Fibroblast of skin of right biceps (primary cell): ENCODE measurements at places on chromosomes 2 and 18.

- no peak for DNase-seq
Observed at GRCh38 chr2:114032705-114033104, 142.8 kb downstream of the ACTR3 start.

DNA sequence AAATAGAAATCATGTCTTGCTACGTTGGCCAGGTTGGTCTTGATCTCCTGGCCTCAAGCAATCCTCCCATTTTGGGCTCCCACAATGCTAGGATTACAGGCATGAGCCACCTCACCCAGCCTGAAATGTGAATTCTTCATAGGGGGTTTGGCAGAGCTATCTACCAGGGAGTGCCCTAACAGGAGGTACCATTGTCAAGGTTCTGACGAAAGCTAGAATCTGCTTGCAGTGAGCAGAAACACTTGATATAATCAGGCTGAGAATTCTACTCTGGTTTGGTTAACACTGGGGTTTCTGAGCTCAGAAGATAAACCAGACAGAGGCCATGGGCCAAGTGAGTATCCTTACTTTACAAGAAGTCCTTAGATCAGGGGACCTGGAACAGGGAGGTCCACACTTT, 7.2 kb upstream of the LAMA3 start:
- DNase-seq: no peak

DNA sequence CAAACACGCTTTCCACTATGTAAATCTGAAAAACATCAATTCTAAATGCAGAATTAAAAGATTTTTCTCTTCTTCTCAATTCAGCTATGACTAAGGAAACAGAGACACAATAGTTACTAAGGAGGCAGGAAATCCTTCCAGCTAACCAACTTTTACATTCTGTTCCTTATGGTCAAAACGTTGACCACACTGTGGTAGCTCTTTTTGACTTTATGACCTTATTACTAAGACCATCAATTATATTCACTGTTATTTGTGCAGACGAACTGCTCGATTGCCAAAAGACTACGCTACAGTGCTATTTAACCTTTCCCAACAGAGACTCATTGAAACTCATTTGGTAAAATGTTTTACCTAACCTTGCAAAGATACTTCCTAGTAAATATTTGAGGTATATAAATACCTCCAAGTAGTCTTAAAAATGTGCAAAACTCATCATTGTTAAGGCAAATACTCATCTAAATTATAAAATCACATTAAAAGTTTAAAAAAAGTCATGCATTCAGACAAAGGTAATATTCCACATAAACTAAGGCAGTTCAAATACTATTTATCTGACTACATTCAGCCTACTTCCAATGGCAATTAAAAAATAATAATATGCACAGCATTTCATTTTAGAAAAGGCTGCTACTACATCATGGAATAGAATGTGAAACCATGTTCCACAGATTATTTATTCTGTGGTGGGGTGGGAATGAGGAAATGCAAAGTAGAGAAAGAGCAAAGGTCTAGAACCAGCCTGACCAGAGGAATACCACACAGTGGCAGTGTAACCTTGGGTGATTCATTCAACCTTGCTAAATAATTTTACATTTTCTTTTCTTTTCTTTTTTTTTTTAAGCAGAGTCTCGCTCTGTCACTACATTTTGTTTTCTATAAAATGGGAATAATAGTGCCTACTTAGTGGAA, 139.9 kb downstream of the THADA start:
- no peak for DNase-seq

DNA sequence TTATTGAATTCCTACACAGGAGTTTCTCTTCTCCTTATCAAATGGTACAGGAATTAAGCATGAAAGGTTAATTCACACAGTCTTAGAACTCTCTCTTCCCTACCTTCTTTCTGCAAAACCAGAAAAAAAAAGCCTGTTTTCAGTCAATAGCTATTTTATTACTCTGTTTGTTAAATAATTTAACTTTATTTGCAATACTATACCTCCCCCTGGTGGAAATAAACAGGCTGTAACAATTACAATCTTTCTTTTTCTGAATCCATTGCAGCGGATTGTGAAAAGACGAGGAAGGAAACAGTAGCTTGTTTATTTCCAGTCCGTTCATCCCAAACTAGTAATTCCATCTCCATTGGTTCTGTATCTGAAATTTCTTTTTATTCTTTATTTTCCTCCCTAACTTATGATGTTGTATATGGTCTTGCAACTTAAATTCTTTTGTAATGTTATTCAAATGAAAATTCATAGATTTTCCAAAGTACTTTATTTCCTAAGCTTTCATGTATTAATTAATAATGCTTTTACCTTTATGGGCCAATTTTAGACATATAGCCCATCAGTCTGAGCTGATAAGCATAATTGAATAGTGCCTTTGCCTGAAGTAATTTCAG, 165.2 kb downstream of the SH3BP4 start:
- DNase-seq: peak; percentile 53

DNA sequence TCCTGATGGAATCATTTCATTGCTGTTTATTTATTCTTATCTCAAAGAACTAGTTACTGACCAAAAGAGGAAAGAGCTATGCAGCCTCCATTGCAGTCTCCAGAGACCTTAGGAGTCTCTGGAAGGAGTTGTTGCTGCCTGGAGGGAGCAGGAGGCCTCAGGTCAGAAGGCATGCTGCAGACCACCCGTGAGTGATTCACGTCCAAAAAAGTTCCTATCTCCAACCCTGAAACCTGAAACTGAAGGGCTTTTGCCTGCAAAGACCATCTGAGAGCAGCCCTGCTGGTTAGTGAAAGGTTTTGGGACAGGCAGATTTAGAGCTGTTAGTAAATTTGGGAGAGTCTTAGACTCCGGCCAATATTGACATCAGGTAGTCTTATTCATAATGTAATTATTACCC, 29.1 kb downstream of the SLC25A52 start:
- no peak for DNase-seq

DNA sequence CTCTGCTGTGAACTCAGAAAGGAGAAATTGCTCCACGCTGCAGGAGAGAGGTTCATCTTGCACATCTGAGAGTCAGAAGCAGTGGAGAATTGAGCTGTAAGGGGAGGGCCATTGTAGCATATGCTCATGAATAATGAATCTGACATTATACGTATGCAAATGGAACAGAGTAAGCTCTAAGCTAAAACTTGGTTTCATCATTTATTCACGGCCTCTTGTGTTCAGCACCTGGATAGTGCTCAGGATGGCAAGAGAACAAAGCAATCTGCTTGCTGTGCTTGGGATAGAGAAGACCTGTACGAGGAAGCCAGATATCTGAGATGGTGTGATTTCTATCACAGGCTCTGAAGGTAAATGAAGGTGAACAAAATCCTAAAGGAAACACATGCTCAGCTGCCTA, 87.9 kb upstream of the GCFC2 start:
- no peak for DNase-seq

DNA sequence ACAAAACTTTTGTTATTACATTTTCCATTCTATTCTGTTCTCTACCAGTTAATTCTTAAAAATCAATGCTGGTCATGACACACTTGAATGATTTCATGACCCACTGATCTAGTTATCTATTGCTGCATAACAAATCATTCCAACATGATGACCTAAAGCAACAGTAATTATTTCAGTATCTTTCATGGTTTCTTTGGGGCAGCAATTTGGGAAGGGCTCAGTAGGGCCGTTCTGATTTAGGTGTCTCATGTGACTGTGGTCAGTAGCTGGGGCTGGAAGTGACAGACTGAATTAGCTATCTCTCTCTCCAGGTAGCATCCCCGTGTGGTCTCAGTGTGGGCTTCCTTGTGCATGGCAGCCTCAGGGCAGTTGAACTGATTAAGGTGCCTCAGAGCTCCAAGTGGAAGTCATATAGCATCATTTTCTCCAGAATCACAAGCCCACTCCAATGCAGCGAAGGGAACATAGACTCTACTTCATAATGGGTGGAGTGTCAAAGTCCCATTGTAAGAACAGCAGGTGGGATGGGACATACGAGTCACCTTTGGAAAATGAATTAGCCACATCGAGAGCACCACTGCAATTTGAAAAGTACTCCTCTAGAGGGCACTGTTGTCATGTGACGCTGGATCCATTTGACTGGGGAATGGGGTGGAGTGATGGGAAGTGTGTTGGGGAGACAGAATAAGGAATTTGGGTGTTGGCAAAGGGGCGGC, 39.1 kb upstream of the FAM136A start:
- DNase-seq: peak; percentile 48

- DNase-seq: peak; percentile 3
Observed at GRCh38 chr2:134926231-134926931, 7.8 kb downstream of the CCNT2 start.

- no peak for DNase-seq
Observed at GRCh38 chr18:48882379-48882778, 68.4 kb downstream of the SMAD7 start.

DNA sequence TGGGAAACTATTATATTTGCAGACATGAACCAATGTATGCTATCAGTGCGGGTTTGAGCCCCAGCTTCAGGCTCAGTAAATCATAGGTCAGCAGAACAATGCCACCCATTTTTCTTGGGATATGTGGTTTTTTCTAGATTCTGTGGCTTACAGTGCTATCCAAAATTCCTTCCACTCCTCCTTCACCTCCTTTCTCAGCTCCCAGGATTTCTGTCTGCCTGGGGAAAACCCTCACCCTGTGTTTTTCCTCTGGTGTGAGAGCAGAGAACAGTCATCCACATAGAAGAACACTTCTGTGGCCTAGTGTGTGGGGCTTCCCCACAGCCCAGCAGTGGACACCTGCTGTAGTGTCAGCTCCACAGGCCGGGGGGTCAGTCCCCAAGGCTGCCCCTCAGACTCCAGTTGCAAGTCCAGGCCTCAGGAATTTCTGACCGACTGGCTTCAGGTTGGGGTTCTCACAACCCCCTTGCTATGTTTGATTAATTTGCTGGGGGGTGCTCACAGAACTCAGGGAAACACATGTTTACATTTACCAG, 238.2 kb downstream of the LDLRAD4 start:
- DNase-seq: no peak

DNA sequence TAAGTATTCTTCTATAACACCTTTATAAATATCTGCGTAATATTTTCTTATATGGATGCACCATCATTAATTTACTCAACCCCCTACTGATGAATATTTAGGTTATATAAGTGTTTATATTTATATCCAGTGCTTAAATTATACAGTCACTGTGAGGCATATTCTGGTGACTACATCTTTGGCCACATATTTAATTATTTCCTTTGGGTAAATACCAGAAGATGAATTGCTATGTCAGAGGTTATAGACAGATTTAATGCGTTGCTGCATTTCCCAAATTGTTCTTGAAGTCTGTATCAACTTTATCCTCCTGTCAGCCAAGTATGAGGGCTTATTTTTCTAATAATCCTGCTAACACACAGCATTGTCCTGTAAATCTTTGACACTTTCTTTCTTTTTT, 18.7 kb downstream of the DYSF start:
- peak; percentile 23 for DNase-seq

DNA sequence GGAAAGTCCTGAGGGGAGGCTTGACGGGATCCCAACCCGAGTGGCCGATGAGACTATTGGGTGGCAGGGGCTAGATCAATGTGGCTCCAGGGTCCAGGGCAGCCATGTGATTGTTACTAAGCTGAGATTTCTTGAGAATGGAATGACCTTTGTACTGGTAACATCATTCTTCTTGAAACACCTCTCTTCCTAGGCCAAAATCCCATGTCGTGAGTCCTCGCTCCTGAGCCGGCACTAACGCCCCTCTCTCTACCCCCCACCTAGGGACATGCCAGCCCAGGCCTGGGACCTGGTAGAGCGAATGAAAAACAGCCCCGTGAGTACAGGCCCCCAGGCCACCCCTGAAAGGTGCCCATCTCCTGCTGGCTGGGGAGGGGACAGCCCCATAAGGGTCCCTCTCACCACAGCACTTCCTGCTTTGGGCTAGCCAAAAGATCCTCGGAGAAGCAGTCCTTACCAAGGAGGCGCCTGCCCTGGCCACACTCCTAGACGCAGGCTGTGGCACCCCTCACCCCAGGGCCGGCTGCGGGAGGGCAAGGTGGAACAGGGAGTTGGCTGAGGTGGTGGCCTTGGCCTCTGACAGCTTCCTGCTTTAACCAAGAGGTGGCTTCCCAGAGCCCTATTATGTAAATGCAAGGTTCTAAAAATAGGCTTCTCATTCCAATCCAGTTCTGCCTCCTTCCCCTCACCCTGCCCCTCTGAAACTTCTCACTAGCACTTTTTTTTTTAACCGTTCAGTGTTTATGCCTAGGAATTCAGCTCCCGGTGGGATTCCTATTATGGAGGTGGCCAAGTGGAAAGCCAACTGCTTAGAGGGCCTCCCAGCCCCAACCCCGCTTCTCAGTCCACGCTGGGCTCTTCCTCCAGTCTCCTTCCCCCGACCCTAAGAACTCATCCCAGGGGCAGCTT, 126.6 kb upstream of the PPP1CB start:
- peak; percentile 73 for DNase-seq

- DNase-seq: no peak
Observed at GRCh38 chr2:7977981-7978380, 703.9 kb upstream of the ID2 start.

DNA sequence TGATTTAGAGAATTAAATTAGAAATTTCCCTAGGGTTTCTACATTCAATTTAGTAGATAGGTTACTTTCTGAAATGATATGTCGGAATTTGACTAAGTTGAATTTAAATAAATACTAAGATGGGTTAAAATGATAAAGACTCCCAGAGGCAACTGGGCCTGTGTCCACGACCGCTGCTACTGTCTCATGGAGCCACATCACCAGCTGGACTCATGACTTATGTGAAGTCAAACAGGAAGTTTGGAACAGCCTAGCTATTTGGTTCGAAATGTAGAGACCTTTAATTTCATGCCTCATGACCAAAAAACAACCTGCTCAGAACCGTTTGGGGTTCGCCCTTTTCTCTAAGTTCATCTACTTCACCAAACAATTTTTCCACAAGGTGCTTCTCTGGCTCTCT, 22.2 kb downstream of the GRHL1 start:
- no peak for DNase-seq

GRCh38 chr2:172046080-172046678, 39.1 kb upstream of the DLX1 start:
- DNase-seq: peak; percentile 40

GRCh38 chr2:114461116-114461515, 18.7 kb downstream of the DPP10 start:
- DNase-seq: no peak

DNA sequence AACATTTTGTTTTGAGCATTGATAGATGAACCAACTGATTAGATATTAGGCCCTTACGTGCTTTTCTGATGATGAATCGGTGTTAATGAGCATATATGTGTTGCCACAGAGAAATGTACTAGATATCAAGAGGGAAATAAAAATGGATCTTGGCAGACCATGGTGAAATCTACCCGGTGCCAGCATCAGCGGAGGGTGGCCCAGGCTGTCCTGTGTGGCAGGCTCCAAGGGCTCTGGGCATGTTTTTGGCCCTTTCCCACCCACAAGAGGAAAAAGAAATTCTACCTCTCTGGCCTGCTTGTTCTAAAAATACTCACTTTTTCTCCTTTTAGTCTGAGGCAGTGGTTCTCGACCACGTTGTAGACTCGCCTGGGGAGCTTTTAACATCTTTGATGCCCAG, 154.2 kb downstream of the CTIF start:
- DNase-seq: no peak
